ENCODE measurements at places on chromosomes 1 and 21. TPM values are rescaled to one million over a fixed set of nuclear protein-coding genes. Genes with fewer than 3 reads are reported as not detected.

- no peak for DNase-seq
Observed at GRCh38 chr1:162649583-162649982, 17.3 kb downstream of the DDR2 start.

- peak; percentile 12 for DNase-seq
Observed at GRCh38 chr1:209569455-209570207, 13.9 kb upstream of the CAMK1G start.

DNA sequence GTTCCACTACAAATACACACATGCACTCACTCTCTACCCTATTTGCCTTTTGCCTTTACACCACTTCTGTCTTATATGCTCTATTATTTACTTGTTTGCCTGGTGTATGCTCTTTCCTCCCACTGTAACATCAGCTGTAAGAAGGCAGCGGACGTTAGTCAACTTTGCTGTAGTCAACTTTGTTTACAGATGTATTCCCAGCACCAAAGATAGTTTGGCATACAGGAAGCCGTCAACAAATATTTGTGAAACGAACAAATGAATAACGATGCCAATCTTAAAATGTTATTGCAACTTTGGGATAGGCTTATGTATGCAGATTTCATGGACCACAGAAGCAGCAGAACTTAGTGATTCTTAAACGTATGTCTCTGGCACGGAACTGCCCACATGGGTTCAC lies 138.3 kb upstream of the GALNT2 start:
- DNase-seq: no peak

DNA sequence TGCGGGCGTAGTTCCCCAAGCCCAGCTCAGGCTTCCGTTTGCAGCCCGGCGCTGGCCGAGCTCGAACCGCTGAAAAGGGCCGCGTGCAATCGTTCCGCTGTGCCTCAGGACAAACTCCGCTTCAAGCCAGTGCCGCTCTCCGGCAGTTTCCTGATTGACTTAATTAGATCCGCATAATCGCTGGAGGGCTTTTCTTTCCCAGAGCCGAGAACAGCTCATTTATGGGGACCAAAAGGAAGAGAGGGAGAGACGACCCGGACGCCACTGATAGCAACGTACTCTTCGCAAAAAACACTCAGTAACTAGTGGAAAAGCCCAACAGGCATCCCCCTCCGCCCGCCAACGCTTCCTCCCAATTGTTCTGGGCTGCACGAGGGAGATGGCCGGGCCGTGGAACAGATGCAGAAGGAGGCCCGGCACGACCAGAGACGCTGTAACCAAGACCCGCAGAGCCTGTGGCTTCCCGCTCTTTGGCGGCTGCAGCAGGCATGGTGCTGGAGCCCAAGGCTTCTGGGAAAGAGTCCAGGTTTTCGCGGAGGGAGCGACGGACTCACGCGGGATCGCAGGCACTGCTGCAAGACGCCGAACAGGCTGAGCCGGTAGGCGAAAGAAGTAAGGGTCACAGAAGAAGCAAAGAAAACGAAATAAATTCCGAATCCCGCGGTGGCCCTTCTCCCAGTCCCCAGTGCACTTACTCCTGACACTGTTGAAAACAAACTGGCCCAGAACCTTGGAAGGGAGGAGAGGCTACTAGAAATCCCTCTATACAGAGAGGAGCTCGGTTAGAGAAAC lies 3.6 kb upstream of the FOXD2 start:
- no peak for DNase-seq

CALML6 gene
- not detected for total RNA-seq

GREM2 gene
- total RNA-seq: not detected

PARS2 gene
- total RNA-seq: 7.6 TPM
